Left colon (tissue), 2 donors: ENCODE measurements at places on chromosomes 2 and 18. TPM values are rescaled to one million over a fixed set of nuclear protein-coding genes. Genes with fewer than 3 reads are reported as not detected.

RAB17 gene
- total RNA-seq, result 59.2 TPM

EGR4 gene
- total RNA-seq, result not detected

MYO5B gene
- total RNA-seq, result 128 TPM

SERPINB5 gene
- 3.5 TPM for total RNA-seq

GKN1 gene
- total RNA-seq, result not detected

GREB1L gene
- 0.28 TPM for total RNA-seq

LYG2 gene
- total RNA-seq, result not detected

DNA sequence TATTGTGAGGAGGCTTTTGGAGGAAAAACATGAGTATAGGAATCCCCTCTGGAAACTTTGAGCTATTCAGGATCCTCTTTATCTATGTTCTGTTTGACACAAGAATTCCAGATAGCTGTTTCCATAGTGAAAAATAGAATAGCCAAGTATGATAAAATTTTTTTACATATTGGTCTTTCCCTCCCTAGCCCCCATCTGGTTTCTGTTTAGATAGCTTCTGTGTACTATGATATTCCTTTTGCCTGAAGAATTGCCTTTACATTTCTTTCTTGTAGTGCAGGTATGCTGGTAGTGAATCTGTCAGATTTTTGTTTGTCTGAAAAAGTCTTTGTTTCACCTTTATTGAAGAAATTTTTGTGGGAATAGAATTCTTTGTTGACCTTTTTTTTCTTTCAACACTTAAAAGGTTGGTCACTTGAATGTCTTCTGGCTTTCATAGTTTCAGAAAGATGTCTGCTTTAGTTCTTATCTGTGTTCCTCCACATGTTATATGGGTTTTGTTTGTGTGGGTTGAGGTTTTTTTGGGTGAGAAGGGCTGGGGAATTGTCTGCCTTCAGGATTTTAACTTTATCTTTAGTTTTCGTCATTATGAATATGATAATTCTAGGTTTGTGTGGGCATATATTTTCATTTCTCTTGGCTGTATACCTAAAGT is 29.9 kb upstream of the FBLN7 start:
- no peak for DNase-seq

DNA sequence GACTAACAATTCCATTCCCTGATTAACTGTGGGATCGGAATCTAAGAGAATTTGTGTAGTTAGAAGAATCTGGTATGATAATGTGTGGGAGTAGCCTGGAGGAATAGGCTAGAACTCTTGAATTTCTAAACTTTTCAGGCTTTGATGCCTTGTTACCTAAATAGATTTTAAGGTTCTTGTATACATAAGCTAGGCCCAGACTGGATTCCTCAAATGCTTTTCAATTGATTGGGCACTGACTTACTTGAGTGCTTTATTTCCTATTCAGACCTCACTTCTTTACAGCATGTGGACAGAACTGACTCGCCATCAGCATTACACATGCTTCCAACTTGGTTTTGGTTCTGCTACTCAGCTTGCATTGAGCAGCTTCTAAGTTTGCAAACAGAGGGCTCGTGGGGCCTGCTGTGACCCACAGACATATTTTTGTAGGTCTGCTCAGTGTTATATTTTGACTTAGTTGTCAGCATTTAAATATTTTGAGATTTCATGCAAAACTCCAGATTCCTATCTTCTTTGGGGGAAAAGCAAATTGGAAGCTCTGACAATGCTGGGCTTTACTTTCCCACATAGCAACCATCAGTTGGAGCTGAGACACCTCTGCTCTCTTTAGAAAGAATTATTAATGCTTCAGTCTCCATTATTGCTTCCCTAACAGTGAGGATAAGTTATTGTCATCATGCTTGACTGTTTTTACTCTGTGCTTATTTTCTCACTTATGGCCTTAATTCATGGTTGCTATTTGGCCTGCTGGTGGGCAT is 5.7 kb downstream of the PARD3B start:
- no peak for DNase-seq

DNA sequence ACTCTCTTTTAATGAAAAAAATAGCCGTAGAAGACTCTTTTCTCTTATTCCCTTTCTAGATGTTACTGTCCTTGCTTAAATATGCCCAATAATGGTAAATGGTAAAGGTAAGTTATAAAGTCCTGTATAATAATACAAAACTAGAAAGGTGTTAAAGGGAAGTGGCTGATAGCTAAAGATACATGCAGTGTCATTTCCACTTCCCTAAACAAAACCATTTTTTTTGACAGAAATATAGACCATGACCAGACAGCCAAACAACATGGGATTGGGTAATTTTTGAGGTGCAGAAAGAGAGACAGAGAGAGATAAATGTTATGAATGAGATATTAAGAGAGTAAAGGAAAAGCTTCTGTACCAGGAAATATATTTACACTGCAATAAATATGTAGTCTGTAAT is 731.7 kb upstream of the REG3G start:
- DNase-seq, result no peak

- no peak for DNase-seq
Observed at GRCh38 chr18:73981796-73982195, 165.8 kb downstream of the FBXO15 start.

DNA sequence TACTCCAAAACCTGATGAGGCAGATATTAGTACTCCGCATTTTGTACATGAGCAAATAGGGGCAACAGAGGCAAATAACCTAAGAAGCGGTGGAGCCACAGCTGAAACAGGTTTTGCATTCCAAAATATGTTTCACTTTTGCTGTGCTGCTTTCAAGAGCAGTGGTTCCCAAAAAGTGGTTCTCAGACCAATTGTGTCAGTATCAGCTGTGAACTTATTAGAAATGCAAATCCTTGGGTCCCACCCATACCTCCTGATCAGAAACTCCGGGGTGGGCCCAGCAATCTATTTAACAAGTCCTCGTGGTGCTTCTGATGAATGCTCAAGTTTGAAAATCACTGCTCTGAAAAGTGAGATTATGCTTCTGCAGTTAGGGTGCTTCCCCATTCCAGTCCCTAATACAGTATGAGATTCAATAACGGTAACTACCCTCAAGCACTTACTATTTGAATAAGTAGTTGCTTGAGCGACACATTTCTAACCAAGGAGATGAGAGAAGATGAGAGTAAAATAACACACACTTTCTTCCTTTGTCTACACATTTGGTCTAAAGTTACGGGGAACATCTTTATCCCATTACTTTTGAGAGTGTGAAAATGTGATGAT is 17.8 kb upstream of the TCF4 start:
- DNase-seq, result no peak

DNA sequence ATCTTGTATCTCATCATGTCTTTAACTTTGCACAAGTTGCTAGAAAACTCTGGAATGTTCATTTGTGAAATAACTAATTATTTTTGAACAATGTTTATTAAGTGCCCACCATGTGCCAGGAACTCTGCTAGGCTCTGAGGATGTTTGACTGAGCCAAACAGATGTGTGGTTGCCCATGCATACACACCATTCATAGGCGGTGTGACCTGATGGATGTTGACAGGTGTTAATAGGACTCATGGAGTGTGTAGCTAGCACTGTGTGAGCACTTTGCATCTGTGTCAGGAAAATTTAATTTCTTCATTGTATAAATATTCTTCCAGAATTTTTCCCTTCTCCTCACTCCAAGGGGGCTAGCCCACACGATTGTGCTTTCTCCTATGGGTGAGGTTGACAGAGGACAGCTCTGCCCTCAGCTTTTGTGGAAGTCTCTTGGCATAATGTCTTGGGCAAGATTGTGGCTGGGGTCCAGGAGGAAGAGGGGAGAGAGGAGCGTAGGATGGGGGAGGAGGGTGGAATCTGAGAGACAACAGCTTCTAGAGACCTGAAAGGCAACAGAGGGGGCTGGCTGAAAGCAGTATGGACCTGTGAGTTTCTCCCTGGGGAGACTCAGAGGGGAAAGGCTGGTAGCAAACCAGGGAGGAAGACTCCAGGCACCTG is 214.6 kb upstream of the CXCR4 start:
- DNase-seq, result no peak

GRCh38 chr18:50424877-50425690 is 50.2 kb downstream of the SKA1 start:
- no peak for DNase-seq

DNA sequence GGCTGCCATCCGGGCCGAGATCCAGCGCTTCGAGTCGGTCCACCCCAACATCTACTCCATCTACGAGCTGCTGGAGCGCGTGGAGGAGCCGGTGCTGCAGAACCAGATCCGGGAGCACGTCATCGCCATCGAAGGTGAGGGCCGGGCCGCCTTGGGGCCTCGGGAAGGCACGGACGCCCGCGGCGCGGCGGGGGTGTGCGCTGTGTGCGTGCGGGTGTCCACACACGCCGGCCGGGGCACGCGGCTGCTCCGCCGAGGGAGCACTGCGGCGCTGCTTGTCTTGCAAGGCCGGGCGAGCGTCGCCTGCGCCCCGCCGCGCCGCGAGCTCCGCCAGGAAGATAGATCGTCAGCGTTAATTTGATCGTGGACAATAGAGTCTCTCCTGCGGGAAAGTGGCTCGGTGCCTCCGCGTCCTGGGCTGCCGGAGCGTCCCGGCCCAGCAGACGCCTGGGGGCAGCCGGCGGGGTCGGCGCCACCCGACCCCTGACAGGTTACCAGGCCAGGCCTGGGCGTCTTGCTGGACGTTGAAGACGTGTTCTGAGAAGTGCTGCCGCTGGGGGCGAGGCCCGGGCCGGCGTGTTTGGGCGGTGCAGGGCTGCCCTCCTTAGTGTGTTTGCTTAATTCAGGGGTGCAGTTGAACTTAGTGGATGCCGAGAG is 1.0 kb downstream of the AGAP1 start:
- no peak for DNase-seq

DNA sequence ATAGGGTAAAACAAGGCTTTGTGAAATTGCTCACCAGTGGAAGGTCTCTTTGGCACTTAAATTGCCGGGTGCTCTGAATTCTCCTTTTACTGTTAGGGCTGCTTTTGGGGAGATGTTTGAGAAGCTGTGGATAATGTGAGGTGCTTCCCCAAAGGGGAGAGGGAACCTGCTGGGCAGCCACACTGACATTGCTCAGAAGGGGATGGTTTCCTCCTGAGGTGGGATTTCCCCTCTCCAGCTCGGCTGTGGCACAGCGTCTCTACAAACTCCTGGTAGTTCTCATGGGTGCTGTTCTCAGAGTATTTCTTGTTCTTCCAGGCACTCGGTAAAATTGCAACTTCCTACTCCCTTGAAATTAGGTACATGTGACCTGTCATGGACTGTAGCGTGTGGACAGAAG is 124.2 kb downstream of the LPIN1 start:
- no peak for DNase-seq

DNA sequence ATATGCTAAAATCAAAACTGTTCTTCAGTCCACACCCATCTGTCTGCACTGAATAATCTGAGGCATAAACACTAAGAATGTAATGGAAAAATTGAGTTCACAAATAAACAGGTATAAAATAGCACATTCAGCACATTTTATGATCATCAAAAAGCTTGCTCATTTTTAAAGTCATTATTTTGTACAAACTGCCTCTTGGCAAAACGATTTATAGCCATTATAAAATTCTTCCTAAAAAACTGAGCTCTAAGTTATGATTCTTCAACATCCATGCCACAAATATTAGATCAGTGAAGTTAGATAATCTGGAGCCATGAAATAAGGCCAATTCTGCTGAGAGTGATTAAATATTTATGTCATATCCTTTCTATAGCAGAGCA is 233.5 kb downstream of the DYM start:
- DNase-seq, result no peak

GRCh38 chr2:200296118-200296517 is 10.4 kb upstream of the SPATS2L start:
- no peak for DNase-seq
